Dermis blood vessel endothelial cell (primary cell): ENCODE measurements at places on chromosomes 2 and 18.

DNA sequence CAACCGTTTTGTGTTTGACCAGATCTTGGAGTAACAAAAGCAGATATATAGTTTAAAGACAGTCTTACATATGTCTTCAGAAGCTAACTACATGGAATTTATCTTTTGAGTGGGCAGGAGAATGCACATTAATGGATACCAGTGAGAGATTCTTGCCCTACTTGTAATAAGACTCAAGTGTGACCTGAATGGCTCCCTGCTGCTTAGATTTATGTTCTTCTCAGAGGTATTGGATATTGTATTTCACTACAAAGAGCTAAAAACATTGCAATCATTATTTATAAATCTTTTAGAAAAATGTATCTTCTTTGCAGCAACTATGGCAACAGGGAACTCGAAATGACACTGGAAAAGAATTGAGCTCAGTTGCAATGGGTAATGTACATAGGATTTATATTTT, 227.7 kb downstream of the LRRTM4 start:
- no peak for DNase-seq

DNA sequence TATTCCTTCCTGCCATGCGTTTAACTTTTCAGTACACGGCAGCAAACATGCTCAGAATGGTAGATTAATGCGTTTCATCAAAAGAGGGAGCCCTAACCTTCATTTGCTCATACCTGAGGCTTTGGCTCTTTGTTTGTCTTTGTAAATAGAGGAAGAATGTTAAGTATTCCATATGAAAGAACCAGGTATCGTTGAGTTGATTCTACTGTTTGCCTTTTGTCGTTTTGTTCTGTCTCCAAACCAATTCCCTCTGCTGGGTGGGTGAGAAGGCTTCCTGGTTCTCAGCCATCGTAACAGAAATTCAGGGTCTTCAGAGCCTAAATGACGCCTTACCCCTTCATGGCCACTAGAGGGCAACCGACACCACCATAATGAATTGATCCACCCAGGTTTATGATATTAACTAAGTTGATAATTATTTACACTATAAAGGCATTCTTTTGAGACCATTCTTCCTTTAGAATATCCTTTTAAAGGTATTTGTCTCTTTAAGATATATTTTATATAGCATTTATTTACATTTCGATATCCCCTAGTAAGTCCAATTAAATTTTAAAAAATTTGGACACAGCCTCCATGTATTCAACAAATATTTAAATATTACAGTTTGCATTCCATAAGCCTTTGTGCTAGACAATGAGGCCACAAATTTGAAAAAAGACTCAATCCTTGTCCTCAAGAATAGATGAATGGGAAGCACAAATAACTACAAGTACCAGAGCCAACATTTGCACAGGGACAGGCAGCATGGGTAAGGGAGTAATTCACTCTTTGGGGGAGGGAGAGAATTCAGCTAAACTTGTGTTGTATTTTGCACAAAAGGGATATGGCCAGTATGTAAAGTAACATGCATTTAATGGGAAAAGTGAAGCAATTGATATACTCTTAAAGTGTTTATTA, 48.1 kb downstream of the TIMM21 start:
- peak; percentile 78 for DNase-seq

GRCh38 chr18:22170421-22171257, 1.2 kb downstream of the GATA6 start:
- peak; percentile 72 for DNase-seq

GRCh38 chr18:73750052-73750451, 397.6 kb downstream of the FBXO15 start:
- no peak for DNase-seq

DNA sequence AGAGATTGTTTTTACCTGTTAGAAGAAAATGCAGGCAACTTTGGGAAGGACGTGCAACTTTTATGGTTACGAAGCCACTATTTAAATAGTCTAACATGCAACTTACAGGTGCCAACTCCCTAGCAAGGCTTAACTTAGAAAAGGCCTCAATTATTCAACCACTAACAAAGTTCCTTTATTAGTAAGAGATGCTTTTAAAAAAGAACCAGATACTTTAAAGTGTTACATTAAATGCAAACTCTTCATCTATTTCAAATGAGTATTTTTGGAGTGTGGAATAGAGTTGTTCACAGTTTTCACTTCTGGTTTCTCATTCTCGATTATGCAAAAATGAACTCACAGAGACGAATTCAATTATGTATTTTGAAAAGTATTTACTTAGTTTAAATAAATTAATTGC, 51.7 kb downstream of the PELI1 start:
- no peak for DNase-seq

GRCh38 chr2:54613794-54614257, 109.6 kb upstream of the EML6 start:
- peak; percentile 90 for DNase-seq

DNA sequence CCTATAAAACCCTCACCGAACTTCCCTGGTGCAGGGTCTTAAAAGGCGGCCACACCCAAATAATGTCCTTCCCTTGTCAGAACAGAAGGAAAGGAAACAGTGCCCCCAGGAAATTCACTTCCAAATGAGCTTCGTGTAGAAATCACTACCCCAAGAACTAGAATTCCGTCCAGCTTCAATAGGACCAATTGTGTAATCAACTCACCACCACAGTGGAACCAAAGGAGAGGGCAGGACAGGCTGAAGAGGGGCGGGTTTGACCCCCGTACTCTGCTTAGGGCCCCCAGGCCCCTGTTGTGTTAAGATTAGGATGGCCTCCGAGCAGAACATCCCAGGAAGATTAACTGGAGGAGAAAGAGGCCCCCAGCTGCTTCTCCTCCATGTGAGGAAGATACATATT, 24.1 kb downstream of the GPR35 start:
- DNase-seq, result no peak

DNA sequence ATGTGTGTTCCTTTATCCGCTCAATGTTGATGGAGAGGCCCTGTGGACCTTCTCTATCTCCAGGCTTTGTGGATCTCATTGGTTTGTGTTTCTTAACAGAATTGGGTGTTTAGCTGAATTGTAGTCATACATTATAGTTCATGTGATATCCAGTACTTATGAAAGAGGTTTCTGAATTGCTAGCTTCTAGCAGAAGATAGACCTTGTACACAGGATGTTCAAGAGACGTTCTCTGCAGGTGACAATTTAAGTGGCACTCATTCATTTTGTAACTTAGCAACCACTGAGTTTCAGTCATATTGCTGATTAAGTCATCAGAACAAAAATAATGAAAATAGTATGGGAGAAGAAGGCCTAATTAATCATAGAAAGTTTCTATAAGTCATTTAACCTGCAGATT, 279.2 kb downstream of the ALPK2 start:
- DNase-seq, result no peak

GRCh38 chr18:45249246-45249661, 366.0 kb upstream of the SLC14A2 start:
- DNase-seq, result no peak

- no peak for DNase-seq
Observed at GRCh38 chr2:128514555-128514955, 195.9 kb upstream of the HS6ST1 start.

GRCh38 chr2:151786483-151786882, 41.7 kb downstream of the ARL5A start:
- DNase-seq, result no peak

DNA sequence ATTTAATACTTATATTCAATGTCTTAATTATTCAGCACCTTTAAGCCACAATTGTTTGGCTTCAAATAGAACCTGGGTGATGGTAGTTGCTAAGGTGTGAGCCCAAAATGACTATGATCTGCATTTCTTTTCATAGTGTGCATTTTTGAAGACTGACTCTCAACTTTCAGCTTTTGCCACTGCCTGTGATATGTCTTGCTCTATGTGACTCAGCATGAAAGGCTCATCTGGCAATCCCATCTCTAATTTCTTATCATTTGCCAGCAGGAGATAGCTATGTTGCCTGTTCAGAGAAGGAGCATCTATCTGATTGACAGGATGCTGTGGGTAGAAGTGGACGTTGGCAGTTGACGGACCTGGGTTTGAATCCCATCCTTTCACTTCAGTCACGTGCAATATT, 34.5 kb upstream of the CCDC93 start:
- no peak for DNase-seq

DNA sequence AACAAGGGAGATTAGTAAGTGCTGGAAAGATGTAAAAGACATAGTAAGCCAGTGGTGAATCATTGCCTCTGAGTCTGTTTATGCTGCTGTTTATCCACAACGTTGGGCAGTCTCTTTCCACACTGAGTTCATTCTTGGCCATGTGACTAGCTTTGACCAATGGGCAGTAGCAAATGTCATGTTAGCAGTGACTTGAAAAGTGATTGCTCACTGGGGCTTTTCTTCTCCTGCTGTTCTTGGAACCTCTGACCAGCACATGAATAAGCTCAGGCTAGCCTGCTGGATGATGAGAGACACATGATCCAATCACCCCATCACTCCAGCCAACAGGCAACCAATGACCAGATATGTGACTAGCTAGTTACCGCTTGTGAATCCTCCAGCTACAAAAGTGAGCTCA, 360.4 kb downstream of the SLC4A3 start:
- DNase-seq, result no peak

GRCh38 chr2:220143336-220143735, 515.9 kb downstream of the SLC4A3 start:
- DNase-seq, result no peak

GRCh38 chr2:97005353-97005752, 19.0 kb upstream of the FAM178B start:
- peak; percentile 10 for DNase-seq

GRCh38 chr2:149082735-149083134, 44.2 kb downstream of the LYPD6B start:
- DNase-seq, result no peak

DNA sequence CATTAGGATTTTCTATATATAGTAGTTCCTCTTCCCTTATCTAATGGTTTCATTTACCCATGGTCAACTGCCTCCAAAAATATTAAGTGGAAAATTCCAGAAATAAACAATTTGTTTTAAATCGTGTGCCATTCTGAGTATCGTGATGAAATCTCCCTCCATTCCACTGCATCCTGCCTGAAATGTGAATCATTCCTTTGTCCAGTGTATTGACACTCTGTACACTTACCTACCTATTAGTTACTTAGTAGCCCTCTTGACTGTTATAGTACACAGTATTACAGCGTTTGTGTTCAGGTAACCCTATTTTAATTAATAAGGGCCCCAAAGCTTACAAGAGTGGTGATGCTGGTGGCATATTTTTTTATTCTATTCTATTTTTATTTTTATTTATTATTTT, 26.2 kb downstream of the TAF4B start:
- no peak for DNase-seq

- DNase-seq, result no peak
Observed at GRCh38 chr2:9752441-9753275, 90.6 kb upstream of the TAF1B start.

DNA sequence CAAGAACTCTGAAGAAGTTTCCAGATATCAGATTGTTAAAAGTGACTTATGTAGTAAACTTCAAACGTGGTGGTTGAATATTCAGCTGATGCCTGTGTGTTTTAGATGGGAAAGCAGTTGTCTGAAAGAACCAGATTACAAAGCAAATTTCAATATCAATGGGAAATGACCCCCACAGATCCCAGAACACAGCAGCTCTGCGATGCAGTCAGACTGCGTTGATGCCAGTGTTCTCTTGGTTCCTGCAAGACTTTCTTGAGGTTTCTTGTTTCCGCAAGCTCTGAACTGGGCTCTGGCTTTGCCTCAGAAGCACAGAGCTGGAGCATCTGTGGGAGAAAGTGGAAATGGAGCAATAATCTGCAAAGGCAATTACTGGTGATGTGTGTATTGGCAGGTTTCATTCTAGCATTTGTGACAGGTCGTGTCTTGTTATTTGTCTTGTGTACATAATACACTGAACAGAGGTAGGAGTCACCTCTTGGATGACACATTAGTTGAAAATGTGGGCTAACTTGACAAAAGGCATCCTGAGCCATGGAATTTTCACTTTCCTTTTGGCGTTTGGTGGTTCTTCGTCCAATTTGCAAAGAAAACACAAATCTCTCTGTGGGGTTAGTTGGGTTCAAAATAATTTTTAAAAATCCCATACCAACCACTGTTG, 10.8 kb upstream of the LYPD6B start:
- no peak for DNase-seq

DNA sequence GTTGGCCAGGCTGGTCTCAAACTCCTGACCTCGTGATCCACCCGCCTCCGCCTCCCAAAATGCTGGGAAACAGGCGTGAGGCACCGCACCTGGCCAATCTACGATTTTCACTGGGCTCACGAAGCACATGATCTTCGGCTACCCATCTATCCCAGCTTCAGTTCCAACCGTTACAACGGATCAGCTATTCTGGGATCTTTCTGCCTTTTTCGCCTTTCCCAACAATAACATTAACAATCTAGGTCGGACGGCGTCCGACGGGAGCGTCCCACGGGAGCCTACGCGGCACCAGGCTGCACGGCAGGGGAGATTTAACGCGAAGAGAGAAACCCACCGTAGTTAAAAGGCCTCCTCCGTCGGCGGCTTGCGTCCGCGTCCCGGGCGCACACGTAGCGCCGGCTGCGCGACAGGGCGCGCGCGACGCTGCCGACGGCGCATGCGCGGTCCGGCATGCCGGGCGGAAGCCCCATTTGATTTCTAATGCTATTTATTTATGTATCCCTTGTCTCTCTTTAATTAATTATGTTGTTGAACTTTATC, at the start of gene MSL3B:
MSL3B (minus strand) TSS at position 394 of the 540 bp plus-strand sequence.
- DNase-seq, result peak; percentile 77

DNA sequence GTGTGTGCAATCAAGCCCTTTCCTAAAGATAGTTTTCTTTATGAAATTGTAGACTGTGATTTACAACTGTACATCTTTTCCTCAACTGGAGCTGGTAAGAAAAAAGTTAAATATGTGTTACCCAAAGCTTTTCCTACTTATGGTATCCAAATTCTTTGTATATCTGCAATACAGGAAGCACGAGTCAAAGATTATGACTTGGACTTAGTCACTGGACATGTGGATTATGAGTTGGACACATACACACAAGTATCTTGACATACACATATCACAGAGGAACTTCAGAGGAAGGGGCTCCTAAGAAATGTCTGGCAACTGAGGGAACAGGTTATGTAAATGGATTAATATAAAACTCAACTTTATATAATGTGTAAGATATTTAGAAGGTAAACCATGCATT, 35.2 kb downstream of the PRELID3A start:
- DNase-seq, result no peak

- no peak for DNase-seq
Observed at GRCh38 chr2:85865539-85866164, 23.1 kb downstream of the ST3GAL5 start.

GRCh38 chr18:77918730-77919129, 669.1 kb downstream of the GALR1 start:
- no peak for DNase-seq

DNA sequence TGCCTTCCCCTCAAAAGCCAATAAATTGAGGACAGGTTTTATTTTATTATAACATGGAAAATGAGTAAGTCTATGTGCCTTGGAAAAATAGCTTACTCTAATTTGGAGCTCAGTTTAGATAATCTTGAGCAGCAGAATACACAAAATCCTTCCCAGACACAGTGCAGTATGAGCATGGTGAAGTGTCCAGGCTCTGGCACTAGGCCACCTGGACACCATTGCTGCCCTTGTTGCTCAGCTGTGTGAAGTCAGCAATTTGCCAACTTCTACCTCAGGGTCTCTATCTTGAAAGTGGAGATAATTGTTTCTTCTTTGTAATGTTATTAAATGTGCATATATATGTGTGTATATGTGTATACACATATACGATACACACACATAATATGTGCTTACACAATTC, 104.9 kb upstream of the CAVIN2 start:
- no peak for DNase-seq

- DNase-seq, result no peak
Observed at GRCh38 chr2:17800693-17801458, 15.4 kb upstream of the MSGN1 start.

GRCh38 chr2:38578832-38579231, 23.9 kb downstream of the HNRNPLL start:
- DNase-seq, result no peak
